ENCODE measurements at places on chromosomes 4 and X.

DNA sequence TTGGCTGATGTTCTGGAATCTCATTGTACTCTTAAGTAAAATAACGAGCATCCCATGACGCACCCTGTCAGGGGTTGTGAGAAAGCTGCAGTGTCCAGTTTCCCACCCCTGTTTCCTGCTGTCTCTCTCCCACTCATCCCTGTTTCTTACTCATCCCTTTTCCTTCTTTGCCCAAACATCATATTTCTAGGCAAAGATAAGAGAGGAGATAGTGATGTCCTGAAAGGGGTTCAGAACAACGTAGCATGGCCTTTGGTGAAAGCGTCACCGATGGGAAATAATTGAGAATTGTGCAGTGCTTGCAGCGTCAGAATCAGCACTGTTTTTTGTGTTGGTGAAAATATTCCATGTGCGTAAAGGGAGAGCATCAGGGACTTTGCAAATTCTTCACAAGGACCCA is 23.5 kb upstream of the TMEM165 start:
- no peak for DNase-seq

DNA sequence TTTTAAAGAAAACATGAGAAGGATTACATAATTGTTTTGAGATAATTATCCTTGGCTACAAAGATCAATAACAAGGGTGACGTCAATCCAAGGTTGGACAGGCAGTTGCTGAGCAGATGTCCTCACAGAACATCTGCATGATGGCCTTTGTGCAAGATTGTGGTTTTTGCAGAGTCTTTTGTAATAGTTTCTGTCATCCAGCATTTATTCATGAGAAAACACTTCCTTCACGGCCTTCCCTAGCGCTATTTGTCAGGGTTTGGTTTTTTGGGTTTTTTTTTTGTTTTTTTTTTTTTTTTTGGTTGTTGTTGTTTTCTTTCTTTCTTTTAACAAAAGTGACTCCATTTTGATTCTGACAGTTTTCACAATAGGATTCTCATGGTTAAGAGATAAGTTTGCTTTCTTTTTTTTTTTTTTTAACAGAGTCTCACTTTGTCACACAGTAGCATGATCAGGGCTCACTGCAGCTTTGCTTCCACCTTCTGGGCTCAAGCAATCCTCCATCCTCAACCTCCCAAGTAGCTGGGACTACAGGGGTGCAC is 31.5 kb upstream of the ELF2 start:
- peak; percentile 17 for DNase-seq

DNA sequence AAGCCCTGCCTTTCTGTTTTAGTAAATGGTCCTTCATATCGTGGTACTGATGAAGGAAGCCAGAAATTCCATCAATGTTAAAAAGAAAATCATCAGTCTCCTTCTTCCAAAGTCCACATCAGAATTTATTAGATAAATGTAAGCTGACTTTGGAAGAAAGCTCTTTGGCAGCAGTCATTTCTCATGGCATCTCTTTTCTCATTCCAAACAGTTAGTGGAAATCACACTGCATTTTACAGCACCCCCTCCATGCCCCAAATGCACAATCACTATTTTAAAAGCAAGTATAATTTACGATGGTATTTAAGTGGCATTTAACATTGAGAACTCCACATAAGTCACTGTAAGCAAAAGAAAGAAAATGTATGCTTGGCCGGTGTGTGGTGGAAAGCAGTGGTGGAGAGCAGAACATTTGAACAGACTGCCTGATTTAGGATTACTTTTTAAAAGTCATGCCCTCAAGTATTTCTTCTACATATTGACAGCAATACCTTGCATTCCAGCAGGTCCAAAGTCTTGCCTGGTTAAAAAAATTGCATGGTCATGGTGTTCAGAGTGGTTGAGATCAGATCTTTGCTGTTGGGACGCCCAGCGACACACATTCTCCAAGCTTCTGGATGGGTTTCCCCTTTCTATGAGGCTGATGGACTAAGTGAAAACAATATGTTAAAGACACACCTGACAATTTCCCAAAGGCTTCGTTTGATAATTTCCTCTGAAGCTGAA is 248.6 kb downstream of the ADAMTS3 start:
- DNase-seq = no peak

DNA sequence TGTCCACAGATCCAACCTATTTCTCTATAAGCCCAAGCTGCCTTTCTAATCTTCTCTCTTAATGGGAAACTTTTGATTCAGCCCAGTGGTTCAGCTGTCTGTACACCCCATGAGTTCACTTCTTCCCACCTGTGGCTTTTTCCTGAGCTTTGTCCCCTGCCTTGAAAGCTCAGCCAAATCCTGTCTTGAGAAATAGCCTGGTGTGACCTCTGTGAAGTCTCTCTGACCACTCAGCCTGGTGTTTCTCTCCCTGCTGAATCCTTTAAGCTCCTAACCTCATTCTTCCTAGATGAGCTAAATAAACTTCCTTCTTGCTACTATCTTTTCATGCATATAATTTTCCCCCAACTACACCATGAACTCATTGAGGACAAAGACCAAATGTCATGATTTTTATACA is 15.2 kb upstream of the HERC5 start:
- no peak for DNase-seq

DNA sequence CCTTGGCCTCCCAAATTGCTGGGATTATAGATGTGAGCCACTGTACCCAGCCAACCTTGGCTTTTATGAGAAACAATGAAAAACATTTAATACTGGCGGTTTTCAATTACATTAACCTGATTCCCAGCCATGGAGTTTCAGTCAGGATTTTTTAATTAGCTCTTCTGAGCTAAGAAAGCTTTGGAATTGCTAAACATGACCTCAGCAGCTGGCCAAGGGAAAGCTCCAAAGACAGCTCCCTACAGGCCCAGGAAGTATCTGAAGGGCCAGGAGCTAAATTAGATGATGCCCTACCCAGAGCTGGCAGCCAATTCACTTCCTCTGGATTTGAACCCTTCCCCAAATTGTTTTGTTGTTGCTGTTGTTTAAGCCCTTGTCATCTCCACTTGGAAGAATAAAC is 26.5 kb upstream of the FUNDC1 start:
- DNase-seq = no peak

GRCh38 chr4:127521463-127521862 is 111.3 kb upstream of the INTU start:
- no peak for DNase-seq

GRCh38 chr4:184169225-184169867 is 48.3 kb downstream of the ENPP6 start:
- DNase-seq = no peak

DNA sequence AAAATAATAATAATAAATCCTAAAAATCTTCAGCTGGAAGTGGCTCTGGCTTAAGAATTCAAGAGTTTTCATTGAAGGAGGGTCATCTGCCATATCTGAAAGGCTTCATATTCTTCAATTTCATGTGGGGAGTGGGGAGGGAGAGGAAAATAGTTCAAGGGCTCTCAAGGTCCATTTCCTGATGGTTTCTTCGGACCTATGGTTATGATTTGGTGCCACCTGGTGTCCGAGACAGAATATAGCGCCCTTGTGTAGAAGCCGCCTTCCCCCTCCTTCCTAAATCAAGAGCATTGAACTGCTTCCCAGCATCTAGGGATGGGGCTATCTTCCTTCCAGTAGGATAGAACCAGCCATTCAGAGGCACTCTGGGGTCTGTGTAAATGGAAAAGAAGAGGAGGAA is 34.3 kb downstream of the NLGN3 start:
- peak; percentile 16 for DNase-seq

DNA sequence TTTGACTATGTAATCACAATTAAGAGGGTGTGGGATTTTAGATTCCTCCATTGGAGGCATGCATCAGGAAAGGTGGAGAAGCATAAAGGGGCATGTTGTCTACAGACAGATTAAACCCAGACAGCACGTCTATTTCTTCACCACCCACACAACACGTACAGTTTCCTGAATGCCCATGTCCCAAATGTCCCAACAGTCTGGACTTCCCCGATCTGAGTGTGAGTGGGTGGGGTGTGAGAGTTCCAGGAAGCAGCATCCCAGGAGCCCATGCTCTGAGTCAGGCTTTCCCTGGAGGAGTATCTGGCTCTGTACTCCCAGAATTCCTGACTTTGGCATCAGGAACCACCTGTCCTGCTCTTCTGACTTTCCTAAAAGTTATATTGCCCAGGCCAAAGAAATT is 30.8 kb upstream of the NDP start:
- DNase-seq = no peak

- peak; percentile 39 for DNase-seq
These were observed 353.3 kb downstream of the ARHGAP24 start for GRCh38 chr4:85828027-85828890.

GRCh38 chrX:133868250-133868649 is 117.1 kb downstream of the GPC3 start:
- DNase-seq = no peak

GRCh38 chrX:153867671-153868070 is 18.3 kb downstream of the L1CAM start:
- DNase-seq = no peak

GRCh38 chr4:114561590-114561989 is 37.0 kb upstream of the UGT8 start:
- DNase-seq = no peak

DNA sequence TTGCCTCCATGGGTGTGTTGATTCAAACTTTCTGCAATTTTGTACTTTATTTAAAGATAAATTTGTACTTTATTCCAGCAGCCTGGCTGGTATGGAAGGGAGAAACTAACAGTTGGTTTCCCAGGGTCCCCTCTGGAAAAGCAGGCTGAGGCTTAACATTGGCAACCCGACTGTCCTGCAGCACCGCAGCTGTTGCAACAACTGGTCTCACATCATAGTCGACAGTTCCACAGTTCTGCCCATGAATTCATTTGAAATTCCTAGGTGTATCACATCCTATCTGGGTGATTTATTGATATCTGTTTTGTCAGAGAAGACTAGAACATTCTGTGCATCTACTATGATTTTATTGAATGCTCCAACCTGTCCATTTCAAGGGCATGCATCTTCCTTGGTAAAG is 98.8 kb upstream of the GATB start:
- DNase-seq = no peak

- no peak for DNase-seq
These were observed 87.6 kb upstream of the SLC4A4 start for GRCh38 chr4:71251261-71251660.

DNA sequence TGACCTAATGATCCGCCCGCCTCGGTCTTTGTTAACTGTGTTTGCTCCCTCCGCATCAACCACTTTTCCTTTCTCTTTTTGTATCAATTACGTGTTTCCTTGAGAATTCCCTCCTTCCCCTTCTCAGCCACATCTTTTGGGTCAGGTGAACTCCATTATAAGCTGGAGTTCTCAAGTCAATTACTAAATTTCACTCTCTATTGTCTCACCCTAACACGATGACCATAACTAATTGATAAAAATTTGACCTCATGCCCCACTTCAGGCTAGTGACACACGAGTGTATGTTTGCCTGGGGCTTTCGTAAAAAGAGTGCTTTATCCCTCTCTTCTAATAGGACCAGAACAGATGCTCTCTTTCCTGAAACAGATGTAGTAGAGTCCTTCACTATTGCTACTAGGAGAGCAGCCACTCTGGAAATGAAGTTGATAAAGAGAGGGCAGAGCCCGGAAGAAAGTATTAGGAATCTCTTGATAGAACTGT is 403.6 kb upstream of the ANXA10 start:
- DNase-seq = no peak

GRCh38 chrX:80810365-80810978 is 795 bp upstream of the BRWD3 start:
- no peak for DNase-seq

GRCh38 chr4:124321364-124321763 is 391.2 kb downstream of the ANKRD50 start:
- no peak for DNase-seq

GRCh38 chr4:173177232-173177631 is 8.6 kb downstream of the GALNT7 start:
- DNase-seq = no peak

DNA sequence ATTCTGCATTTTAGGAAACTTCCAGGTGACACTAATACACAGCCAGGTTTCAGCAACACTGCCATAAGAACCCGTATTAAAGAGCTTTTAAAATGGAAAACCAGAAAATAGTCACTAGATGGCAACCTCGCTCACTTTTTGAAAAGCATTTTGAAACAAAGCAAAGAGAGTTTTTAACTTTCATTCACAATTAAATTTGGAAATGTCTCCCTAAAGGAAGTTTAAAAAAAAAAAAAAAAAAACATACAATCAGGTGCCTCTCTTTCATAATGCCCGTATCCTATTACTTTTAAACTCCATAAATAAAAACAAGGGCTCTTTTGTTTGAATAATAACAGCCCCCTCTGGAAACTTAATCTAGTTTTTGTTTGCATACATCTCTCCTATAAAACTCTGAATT is 20.3 kb downstream of the MEPE start:
- peak; percentile 57 for DNase-seq

DNA sequence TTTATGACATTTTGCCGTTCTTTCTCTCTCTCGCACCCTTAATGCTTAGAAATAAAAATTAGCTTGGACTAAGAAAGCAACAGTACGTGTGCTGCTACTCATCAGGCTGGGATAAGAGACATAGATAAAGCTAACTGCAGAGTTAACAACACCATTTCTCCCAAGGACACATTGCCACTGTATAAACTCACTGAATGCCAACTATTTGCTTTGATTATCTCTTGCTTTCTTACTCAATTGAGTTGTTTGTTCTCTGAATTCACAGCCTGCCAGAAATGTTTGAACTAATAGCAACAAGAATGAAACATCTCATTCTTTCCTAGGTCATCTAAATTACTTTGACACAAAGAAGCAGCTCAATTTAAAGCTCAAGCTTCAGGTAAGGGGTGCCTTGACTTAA is 34.6 kb downstream of the F8 start:
- no peak for DNase-seq

DNA sequence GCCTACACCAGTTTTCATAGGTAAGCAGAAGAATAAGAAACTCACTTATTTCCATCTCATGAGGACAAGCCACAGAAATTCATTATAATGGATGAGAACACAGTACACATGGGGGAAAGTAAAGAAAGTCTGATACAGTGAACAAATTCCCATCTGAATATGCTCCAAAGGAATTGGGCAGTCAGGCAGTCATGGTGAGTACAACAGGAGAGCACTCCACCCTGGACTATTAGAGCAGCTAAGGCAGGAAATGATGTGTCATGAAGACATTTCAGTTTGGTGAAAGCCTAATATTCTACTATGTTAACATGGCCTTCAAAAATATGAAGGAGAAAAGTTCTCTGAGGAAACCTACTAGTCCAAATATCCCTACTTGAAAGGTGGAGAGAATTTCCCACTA is 92.0 kb upstream of the PRDX4 start:
- DNase-seq = no peak

DNA sequence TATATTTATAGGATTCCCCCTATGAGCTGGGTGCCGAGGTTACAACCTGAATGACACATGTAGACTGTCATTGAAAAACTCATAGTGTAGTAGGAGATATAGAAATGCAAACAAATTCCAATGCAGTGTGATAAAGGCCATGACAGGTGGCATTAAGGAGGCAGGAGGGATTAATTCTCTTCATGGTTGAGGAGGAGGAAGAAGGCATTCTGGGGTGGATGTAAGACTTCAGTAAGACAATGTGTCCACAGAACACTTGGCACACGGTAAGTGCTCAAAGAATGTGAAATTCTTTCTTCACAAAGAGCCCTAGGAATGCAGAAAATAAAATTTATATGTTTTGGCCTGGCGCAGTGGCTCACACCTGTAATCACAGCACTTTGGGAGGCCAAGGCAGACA is 136.5 kb downstream of the RBM47 start:
- no peak for DNase-seq

- no peak for DNase-seq
These were observed 22.3 kb downstream of the ASMTL start for GRCh38 chrX:1430451-1430850.

All from NCI-H1694 treated with DMSO at 0.1 percent for 48 hours (cell line).